ENCODE measurements at places on chromosomes 4 and X. TPM values are rescaled to one million over a fixed set of nuclear protein-coding genes. Genes with fewer than 3 reads are reported as not detected.

DNA sequence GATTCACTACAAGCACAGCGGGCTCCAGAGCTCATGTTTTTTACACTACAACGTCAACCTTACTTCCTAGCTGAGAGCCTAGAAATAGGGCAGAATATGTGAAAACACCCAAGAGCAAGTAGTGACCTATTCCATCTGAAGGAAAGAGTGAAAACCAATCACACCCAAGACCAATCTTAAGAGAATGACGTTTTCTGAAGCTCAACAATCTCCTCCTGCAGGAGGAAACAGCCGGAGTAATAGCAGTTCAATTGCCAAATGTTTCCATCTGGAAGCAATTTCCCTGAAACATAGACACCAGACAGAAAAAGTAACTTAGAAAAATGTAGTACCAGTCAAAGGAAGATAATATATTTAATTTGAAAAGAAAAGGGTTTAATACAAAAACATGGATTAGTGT lies 142.4 kb downstream of the ANXA5 start:
- no peak for DNase-seq
- H3K4me3 ChIP-seq, result no peak overlapping the region
- H3K27me3 ChIP-seq, result peaks cover 8% of the 10 kb centered on the region

DNA sequence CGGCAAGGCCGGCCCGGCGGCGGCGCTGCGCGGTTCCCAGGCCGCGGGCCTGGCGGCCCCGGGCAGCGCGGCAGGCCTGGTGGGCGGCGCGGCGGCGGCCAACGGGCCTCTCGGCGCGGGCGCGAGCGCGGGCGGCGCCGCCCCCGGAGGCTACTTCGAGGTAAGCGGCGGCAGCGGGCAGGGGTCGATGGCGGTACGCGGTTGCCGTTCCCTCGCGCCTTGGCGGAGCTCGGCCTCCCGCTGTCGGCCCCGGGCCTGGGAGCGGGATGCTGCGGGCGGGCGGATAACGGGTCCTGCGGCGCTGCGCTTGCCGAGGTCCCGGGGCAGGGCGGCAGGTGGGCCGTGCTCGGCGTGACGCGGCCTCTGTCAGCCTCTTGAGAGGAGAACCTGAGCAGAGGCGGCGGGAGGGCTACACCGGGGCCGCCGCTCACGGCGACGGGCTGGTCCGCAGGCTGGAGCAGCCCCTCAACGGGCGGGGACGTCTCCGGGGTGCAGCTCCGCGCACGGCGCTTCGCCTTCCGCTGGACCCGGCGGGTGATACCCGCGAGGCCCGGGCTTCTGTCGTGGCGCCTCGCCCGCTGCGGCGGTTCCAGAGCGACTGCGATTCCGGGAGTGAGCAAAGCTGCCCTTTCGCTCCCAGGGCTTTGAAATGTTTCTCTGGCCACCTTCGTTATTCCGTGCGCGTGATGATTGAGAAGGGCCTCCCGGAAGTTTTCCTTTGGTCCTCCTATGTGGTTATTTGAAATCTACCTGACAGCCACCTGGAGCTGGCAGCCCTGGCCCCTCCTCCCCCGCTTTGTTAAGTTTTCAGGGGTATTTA lies 774 bp downstream of the FAM193A start:
- H3K4me3 ChIP-seq, result peak overlapping the region; percentile 94
- H3K4me1 ChIP-seq, result peaks cover 9% of the 10 kb centered on the region
- H3K36me3 ChIP-seq, result peaks cover 4% of the 10 kb centered on the region
- peak overlapping the region; percentile 95 for H3K27ac ChIP-seq

DNA sequence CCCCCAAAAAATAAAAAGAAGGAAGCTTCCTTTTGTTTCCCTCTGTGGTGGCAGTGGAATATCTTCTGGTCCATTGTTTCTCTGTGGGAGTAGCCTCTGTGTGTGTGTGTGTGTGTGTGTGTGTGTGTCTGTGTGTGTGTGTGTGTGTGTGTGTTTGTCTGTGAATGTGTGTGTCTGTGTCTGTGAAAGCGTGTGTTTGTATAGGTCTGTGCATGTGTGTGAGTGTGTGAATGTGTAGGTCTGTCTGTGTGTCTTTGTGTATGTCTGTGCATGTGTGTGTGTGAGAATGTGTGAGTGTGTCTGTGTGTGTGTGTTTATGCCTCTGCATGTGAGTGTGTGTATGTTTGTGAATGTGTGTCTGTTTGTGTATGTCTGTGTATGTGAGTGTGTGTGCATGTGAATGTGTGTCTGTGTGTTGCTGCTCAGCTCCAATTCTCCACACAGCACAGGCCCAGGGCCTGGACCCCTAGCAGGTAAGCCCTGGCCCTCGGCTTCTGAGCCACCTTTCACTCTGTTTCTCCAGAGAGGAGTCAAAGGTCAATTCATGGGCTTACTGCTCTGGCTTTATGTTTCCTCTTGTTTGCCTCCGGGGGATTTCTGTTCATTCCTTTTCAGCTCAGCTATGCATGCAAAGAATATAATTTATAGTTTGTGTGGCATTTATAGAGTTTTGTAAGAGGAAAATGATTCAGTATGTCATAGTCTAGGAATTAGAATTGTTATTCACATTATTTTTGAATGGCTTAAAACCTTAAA lies 89.8 kb downstream of the UCHL1 start:
- H3K36me3 ChIP-seq, result no peaks in the 10 kb centered on the region
- H3K4me1 ChIP-seq, result peaks cover 18% of the 10 kb centered on the region
- no peaks in the 10 kb centered on the region for H3K27me3 ChIP-seq
- DNase-seq, result no peak
- peak overlapping the region; percentile 6 for H3K4me3 ChIP-seq

GRCh38 chr4:36313301-36313700 lies 31.9 kb downstream of the DTHD1 start:
- H3K27ac ChIP-seq, result no peak overlapping the region
- H3K36me3 ChIP-seq, result no peaks in the 10 kb centered on the region
- DNase-seq, result no peak
- H3K4me3 ChIP-seq, result no peak overlapping the region
- no peaks in the 10 kb centered on the region for H3K4me1 ChIP-seq

- H3K27me3 ChIP-seq, result no peaks in the 10 kb centered on the region
- no peaks in the 10 kb centered on the region for H3K4me1 ChIP-seq
- DNase-seq, result no peak
- H3K36me3 ChIP-seq, result no peaks in the 10 kb centered on the region
- H3K4me3 ChIP-seq, result no peak overlapping the region
- H3K27ac ChIP-seq, result no peak overlapping the region
Observed at GRCh38 chrX:42442745-42443144, 335.2 kb downstream of the PPP1R2C start.

The TMEM156 gene
- not detected for total RNA-seq

DNA sequence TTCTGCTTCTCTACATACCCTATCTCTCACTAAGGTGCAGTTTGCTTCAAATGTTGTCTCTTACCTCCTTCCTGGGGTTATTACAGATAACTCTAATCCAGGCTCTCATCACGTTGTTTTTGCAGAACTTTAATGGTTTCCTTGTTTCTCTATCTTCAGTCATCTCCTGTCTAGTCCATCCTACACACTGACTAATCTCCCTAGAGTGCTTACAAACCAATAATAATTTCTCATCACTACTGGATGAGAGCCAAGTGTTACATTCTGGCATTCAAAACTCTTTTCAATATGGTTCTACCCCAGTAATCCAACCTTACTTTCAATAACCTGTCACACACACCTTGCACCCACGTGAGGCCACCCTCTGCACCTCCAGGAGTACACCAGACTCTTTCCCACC lies 86.1 kb downstream of the SYNPO2 start:
- no peaks in the 10 kb centered on the region for H3K27me3 ChIP-seq
- no peak for DNase-seq
- no peak overlapping the region for H3K4me3 ChIP-seq
- H3K4me1 ChIP-seq, result peaks cover 10% of the 10 kb centered on the region
- H3K27ac ChIP-seq, result no peak overlapping the region
- H3K36me3 ChIP-seq, result no peaks in the 10 kb centered on the region

The HS3ST1 gene
- 2.5 TPM for total RNA-seq

Data from type B pancreatic cell (in vitro differentiated cells).